ENCODE measurements at places on chromosomes 2 and 18. TPM values are rescaled to one million over a fixed set of nuclear protein-coding genes. Genes with fewer than 3 reads are reported as not detected.

PCARE gene
- total RNA-seq, result not detected

UGP2 gene
- total RNA-seq, result 93.1 TPM

RSAD2 gene
- total RNA-seq, result 9.9 TPM

SERPINB11 gene
- total RNA-seq, result not detected

CCDC141 gene
- 4.6 TPM for total RNA-seq

MROH2A gene
- total RNA-seq, result not detected

CAPN14 gene
- 1.1 TPM for total RNA-seq

SERPINB10 gene
- not detected for total RNA-seq

ACMSD gene
- total RNA-seq, result not detected

ZFAND2B gene
- 33.6 TPM for total RNA-seq

XRCC5 gene
- 486 TPM for total RNA-seq

STAT4 gene
- total RNA-seq, result 54.6 TPM

SERPINB2 gene
- total RNA-seq, result not detected

ORC4 gene
- 35.9 TPM for total RNA-seq
